ENCODE measurements at places on chromosomes 4 and X.

DNA sequence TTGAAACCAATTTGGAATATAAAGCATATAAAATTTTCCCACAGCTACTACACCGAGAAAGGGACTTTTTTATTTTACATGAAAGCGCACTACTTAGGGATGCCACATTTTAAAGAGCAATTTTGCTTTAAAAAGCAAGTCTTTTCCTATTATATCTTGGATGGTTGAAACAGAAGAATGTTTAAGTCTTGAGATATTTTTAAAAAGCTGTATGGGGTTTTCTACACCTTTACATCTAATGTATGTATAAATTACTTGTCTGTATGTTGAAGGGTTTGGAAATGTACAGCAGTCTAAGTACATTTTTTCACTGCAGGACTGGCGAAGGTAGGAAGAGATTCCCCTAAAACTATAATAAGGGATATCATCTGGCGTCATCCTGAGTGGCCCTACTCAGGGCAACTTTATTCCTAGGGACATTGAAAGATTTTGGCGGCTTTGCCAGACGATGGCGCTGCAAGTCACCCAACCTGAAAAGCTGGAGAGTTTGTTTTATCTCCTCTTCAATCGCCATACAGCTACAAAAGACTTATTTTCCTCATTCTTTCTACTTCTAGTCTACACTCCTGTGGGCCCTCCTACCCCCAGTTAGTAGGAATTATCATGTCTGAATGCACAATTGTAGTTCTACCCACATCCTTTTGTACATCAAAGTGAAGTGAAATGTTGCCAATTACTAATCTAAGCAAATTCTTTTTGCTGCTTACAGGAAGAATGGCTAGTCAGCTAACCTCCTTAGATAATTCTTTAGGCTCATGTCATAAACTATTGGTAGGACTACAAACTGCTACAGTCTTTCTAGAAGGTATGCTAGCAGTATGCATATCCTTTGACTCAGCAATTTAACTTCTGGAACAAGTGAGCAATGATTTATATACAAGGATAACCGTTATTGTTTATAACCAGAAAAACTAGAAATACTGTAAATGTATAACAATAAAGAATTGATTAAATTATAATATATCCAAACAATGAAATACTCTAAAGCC, 782 bp upstream of the NEK1 start:
- DNase-seq, result peak; percentile 54

DNA sequence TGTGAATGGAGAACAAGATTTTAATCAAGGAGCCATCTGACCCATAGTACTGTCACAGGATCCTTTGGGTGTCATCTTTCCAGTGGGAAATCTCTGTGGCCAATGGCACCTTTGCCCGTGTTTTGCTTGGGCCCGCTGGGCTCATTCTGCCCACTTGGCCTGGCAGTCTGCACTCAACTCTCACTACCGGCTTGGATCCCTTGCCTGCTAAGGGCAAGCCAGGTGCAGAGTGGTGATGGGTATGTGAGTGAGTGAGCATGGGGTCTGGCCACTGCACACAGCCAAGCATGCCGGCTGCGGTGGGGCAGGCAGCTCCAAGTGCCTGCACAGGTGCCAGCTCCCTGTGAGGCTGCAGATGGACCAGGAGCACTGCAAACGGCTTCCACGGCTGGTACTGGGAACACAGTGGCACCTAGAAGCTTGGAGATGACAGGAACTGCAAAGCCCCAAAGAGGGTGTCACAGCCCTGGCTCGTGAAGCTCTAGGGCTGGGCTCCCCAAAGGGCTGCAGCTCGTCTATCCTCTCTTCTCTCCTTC, 454.5 kb downstream of the TMA16 start:
- DNase-seq, result no peak

GRCh38 chr4:150943818-150944217, 71.3 kb downstream of the LRBA start:
- DNase-seq, result no peak

DNA sequence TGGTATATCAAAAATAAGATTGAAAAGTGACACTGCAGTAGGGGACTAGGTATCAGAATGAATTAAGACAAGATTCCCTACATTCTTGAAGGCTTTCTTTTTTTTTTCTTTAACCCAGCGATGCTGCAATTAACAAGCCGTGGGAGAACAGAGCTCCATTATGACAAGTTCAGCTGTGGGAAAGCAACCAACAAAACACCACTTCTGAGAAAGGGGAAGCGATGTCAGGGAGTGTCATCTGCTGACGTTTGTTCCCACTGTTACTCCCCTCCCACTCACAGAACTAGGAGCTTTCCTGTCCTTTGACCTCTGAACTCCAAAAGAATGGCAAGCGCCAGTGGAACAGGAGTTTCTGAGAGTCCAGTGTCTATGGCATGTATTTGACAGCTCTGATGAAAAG, 90.2 kb upstream of the SLITRK2 start:
- DNase-seq, result no peak

DNA sequence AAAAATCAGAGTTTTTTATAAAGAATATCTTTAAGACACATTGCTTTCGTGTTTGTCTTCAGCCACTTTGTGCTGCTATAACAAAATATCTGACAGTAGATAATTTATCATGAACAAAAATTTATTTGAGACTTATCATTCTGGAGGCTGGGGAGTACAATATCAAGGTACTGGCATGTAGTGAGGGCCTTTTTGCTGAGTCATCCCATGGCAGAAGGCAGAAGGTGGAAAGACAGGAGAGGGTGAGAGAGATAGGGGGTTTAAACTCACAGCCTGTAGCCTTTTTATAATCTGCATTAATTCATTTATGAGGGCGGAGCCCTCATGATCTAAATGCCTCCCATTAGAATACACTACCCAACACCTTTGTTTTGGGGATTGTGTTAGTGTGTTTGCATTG, 431.2 kb upstream of the FAM47C start:
- no peak for DNase-seq

DNA sequence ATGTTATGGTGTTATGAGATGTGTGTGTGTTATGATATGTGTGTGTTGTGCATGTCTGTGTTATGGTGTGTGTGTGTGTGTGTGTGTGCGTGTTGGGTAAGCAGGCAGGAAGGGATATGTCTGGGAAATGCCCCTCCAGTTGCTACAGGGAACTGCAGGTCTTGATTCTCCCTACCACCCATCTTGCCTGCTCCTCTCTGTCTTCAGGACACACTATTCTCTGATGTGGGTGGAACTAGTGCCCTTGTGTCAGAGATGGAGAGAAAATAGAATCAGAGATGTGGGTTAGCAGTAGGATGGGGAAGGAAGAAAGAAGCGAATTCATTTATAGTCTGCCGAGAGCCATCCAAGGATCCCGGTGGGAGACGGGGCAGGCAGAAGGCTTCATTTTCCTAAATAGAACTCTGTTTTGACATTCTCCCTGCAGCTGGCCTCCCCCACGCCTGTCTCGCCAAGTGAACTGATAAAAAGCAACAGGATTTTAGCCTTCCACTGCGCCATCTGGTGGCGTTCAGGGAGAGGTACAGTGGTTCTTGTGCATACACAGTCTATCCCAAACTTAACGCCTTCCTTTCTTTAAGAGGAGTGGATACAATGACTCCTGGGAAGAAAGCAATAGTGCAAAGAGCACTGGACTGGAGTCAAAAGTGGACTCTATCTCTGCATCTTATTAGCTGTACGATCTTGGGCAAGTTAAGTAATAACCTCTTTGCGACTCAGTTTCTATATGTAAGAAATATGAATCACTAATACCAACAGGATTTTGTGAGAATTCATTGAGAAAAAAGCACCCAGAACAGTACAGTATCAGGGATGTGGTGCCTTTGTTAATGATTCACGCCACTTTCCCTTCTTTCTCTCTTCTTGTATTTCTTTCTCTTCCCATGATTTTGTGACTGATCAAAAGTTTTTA, 14.1 kb upstream of the MGST2 start:
- peak; percentile 51 for DNase-seq

DNA sequence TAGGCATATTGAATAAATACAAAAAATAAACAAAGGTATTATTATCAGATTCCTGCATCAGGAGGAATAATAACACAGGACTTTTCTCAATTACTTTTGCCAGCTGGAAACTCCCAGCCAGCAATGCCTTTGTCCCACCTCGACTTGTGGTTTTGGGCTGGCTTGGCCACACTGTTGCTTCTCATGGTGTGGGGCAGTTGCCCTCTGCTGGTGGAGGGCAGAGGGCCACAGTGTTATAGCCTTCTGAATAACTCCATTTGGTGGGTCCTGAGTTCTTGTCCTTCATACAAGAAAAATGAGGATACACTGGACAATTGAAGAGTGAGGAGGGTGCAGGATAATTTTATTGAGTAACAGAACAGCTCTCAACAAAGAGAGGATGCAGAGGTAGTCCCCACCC, 1206.0 kb upstream of the ADGRL3 start:
- DNase-seq, result no peak

GRCh38 chr4:68299492-68300457, 50.1 kb downstream of the YTHDC1 start:
- no peak for DNase-seq

DNA sequence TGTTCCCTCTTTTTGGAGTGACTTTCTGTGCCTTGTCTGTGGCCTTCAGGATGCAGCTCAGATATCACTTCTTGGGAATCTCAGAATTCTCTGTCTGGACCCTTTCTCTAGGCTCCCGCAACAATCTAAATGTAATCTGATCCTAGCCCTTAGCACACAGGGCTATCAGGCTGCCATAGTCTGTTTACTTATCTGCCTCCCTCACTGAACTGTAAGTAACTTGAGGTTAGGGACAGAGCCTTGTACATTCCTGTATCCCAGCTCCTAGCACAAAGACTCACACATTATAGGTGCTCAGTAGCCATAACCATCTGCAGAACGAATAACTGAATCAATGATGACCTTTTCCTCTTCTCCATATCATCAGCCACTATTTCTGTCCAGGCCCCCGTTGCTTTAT, 69.5 kb downstream of the RTL9 start:
- no peak for DNase-seq

- DNase-seq, result no peak
These were observed 32.8 kb downstream of the TMEM131L start for GRCh38 chr4:153499005-153499404.

DNA sequence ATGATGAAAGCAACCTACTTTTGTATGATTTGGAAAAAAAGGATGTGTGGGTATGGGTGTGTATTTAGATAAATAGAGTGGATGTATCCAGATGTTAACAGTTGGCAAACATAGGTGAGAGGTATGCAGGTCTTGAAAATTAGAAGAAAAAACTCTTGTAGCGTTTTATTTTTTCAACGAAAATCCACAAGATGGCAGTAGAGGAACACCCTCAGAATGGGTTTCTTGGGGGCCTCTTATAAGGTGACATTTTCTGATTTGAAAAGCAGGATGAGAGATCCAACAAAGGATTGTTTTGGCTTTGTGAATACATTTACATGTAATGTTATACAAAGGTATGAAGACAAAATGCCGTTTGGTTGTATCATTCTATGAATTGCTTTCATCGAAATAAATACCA, 68.3 kb downstream of the FMR1NB start:
- DNase-seq, result no peak

- DNase-seq, result no peak
These were observed 8.0 kb downstream of the NUDT6 start for GRCh38 chr4:122914292-122914904.

GRCh38 chrX:44433556-44433955, 90.1 kb upstream of the EFHC2 start:
- DNase-seq, result no peak

DNA sequence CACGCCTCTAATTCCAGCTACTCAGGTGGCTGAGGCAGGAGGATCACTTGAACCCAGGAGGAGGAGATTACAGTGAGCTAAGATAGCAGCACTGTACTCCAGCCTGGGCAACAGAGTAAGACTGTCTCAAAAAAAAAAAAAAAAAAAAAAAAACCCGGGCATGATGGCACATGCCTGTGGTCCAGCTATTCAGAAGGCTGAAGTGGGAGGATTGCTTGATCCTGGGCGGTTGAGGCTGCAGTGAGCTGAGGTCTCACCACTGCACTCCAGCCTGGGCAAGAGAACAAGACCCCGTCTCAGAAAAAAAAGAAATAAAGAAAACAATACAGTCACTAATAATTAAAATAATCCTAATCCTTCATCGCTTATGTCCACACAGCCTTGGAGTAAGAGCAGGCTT, 68.1 kb downstream of the APBB2 start:
- no peak for DNase-seq

GRCh38 chrX:19904778-19905367, 17.5 kb upstream of the SH3KBP1 start:
- DNase-seq, result no peak

- DNase-seq, result no peak
These were observed 106.0 kb upstream of the NOCT start for GRCh38 chr4:138909587-138909986.

GRCh38 chr4:121881158-121881557, 10.9 kb upstream of the BBS7 start:
- DNase-seq, result no peak

- no peak for DNase-seq
These were observed 1.4 kb upstream of the TEC start for GRCh38 chr4:48270951-48271473.

DNA sequence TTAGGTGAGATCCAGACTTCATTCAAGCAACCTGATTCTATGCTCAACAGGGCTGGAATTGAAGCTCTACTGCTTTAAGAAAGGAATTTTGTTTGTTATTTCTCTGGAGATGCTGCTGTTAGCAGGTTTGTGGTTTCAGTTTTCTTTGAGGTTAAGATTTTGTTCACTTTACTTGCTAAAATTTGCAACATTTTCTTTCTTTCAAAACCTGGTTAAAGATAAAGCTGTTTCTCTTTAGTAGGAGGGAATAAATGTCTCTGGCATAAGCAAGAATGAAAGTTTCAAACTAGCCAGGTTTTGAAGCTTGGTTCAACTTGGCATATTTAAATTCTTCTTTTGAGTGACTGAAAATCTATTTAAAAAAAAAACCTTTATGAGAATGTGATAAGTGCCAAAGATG, 660.6 kb upstream of the NR3C2 start:
- no peak for DNase-seq
